ENCODE measurements at places on chromosomes 2 and 18.
A peak's percentile ranks its signal among the peaks of the same experiment; 100 is the strongest.

DNA sequence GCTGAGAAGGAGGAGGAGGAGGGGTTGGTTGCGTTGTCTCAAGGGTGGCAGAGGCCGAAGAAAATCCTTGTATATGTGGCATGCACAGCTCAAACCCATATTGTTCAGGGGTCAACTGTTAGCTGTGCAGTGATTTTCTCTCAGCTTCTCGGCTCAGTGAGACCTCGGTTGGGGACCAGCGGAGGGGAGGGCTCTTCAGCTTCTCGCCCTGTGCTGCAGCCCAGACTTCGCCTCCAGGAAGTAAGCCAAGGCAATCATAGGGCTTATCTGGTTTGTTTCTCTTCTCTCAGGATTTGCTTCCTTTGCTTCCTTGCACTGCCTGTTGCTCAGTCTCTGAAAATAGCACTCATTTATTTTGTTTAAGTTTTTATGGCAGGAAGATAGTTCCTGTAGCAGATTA lies 85.5 kb downstream of the SOWAHC start:
- DNase-seq, result no peak

- DNase-seq, result no peak
Observed at GRCh38 chr2:240499309-240500301, 58.2 kb downstream of the ANKMY1 start.

DNA sequence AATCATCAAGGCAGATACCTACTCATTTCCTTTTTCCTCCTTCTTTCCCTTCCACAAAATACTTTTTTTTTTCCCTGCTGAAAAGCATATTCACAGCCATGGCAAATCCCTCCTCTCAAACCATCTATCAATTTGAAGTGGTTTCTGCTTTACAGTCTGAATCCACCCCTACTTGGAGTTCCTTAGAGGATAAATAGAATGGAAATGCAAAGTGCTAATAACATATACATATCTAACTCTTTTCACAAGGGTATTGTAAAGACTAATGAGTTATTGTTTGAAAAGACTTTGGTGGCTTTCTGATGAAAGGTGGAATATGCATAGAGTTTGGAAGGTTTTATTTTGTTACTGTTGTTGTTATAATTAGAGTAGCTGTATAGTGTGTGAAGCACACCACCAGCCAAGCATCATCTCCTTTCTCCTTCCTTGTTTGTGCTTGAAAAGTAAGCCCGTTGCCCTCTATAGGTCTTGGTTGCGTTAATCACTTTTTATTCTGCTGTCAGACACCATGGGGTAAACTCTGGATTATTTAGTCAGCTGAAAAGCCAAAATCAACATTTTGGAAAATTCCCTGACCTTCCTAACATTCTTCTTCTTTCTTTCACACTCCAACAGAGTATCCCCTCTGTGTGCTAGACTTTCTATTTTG lies 2126.9 kb upstream of the CELF4 start:
- DNase-seq, result no peak

DNA sequence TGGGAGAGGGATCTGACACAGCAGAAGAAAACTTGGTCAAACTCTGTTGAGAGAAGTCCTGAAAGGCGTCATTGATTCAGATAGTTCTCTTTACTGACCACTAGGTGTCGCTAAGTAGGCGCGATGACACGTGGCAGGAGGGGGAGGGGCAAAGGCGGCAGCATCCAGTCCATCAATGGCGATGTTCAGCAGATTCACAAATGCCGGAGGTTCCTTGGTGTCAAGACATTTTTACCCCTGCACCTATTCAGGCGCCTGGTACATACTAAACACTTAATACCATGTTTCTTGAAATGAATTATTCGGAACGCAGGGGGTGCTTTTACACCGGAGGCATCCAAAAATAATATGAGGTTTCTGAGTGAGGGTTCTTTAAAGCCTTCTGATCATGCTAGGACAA lies 3.0 kb upstream of the PLEK start:
- peak; percentile 87 for DNase-seq

GRCh38 chr2:120934574-120935338 lies 199.1 kb downstream of the GLI2 start:
- DNase-seq, result no peak

Measured in CD4-positive, alpha-beta T cell treated with Interleukin-4 for 1 hour (primary cell).